ENCODE measurements at places on chromosomes 4 and X. TPM values are rescaled to one million over a fixed set of nuclear protein-coding genes. Genes with fewer than 3 reads are reported as not detected.

DNA sequence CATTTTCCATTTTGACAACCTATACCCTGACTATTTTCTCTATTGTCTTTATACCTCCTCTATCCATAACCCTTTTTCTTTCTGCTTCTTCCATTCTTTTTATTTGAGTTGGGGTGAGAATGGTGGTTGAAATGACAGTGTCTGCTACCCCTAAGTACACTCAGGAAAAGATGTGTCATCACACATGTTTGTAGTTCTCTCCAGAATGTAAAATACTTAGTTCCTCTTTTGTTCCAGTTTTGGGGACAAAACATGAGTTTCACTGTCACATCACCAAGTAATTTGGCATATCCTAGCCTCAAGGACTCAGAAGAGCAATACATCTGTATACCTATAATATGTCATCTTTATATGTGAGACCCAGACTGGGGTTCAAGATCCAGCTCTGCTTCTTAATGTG is 90.3 kb downstream of the COMMD8 start:
- no peak for DNase-seq

- no peak for DNase-seq
Observed at GRCh38 chr4:150888217-150888616, 126.9 kb downstream of the LRBA start.

The MTM1 gene
- polyA plus RNA-seq = 15.5 TPM

The RIPPLY1 gene
- polyA plus RNA-seq = 3.1 TPM

- no peak for DNase-seq
Observed at GRCh38 chrX:47218920-47219815, 687 bp downstream of the CDK16 start.

The TEX13B gene
- polyA plus RNA-seq = not detected

GRCh38 chrX:130336531-130336930 is 3.2 kb upstream of the SLC25A14 start:
- DNase-seq = no peak

GRCh38 chr4:139798456-139798855 is 132.8 kb downstream of the MGST2 start:
- DNase-seq = no peak
